IgD-negative memory B cell (primary cell): ENCODE measurements at places on chromosomes 11 and 22. TPM values are rescaled to one million over a fixed set of nuclear protein-coding genes. Genes with fewer than 3 reads are reported as not detected.

TSPO gene
- polyA plus RNA-seq = 125 TPM

ACR gene
- polyA plus RNA-seq = not detected

LINC01488 gene
- polyA plus RNA-seq = not detected

BET1L gene
- polyA plus RNA-seq = 44.4 TPM

OR51D1 gene
- polyA plus RNA-seq = not detected

GLYAT gene
- polyA plus RNA-seq = not detected

OR51F1 gene
- not detected for polyA plus RNA-seq

INS gene
- polyA plus RNA-seq = not detected

LPXN gene
- polyA plus RNA-seq = 141 TPM

RAB30 gene
- 39.4 TPM for polyA plus RNA-seq

MMP12 gene
- not detected for polyA plus RNA-seq

CCDC15 gene
- 0.79 TPM for polyA plus RNA-seq

MRPL49 gene
- 95.5 TPM for polyA plus RNA-seq

TLCD5 gene
- polyA plus RNA-seq = not detected

CLCF1 gene
- 5.1 TPM for polyA plus RNA-seq

ZC3H12C gene
- not detected for polyA plus RNA-seq

KCNJ1 gene
- 0.30 TPM for polyA plus RNA-seq

MORC2 gene
- 5.9 TPM for polyA plus RNA-seq

IGLL1 gene
- not detected for polyA plus RNA-seq

UBQLNL gene
- not detected for polyA plus RNA-seq

APLNR gene
- not detected for polyA plus RNA-seq

CABP4 gene
- 3.9 TPM for polyA plus RNA-seq

PAFAH1B2 gene
- polyA plus RNA-seq = 20.6 TPM

CASP5 gene
- polyA plus RNA-seq = 0.45 TPM

GRIK4 gene
- not detected for polyA plus RNA-seq

SAAL1 gene
- polyA plus RNA-seq = 13.6 TPM

MS4A7 gene
- polyA plus RNA-seq = 16.8 TPM

CALCA gene
- not detected for polyA plus RNA-seq

SHANK2 gene
- not detected for polyA plus RNA-seq

OR8D1 gene
- not detected for polyA plus RNA-seq

TBX1 gene
- polyA plus RNA-seq = not detected

SULT4A1 gene
- polyA plus RNA-seq = not detected
